ENCODE measurements at places on chromosomes 7 and 10. TPM values are rescaled to one million over a fixed set of nuclear protein-coding genes. Genes with fewer than 3 reads are reported as not detected.

ZNF727 gene
- 4.3 TPM for total RNA-seq

SMURF1 gene
- 15.8 TPM for total RNA-seq

GRCh38 chr10:74991435-74991834, 120.0 kb upstream of the SAMD8 start:
- H3K36me3 ChIP-seq = peaks cover 31% of the 10 kb centered on the region
- H3K4me3 ChIP-seq = no peak overlapping the region
- peaks cover 28% of the 10 kb centered on the region for H3K4me1 ChIP-seq
- no peak overlapping the region for H3K27ac ChIP-seq

- H3K4me3 ChIP-seq = no peak overlapping the region
- no peaks in the 10 kb centered on the region for H3K4me1 ChIP-seq
- no peak for DNase-seq
- no peak overlapping the region for H3K27ac ChIP-seq
- H3K27me3 ChIP-seq = no peaks in the 10 kb centered on the region
These were observed 18.2 kb downstream of the MRPL32 start for GRCh38 chr7:42950417-42950816.

FAM131B gene
- total RNA-seq = 15.7 TPM

GRCh38 chr10:93954726-93955363, 38.9 kb upstream of the PLCE1 start:
- no peak overlapping the region for H3K4me3 ChIP-seq
- no peaks in the 10 kb centered on the region for H3K27me3 ChIP-seq
- no peaks in the 10 kb centered on the region for H3K36me3 ChIP-seq
- no peaks in the 10 kb centered on the region for H3K4me1 ChIP-seq
- no peak for DNase-seq

DNA sequence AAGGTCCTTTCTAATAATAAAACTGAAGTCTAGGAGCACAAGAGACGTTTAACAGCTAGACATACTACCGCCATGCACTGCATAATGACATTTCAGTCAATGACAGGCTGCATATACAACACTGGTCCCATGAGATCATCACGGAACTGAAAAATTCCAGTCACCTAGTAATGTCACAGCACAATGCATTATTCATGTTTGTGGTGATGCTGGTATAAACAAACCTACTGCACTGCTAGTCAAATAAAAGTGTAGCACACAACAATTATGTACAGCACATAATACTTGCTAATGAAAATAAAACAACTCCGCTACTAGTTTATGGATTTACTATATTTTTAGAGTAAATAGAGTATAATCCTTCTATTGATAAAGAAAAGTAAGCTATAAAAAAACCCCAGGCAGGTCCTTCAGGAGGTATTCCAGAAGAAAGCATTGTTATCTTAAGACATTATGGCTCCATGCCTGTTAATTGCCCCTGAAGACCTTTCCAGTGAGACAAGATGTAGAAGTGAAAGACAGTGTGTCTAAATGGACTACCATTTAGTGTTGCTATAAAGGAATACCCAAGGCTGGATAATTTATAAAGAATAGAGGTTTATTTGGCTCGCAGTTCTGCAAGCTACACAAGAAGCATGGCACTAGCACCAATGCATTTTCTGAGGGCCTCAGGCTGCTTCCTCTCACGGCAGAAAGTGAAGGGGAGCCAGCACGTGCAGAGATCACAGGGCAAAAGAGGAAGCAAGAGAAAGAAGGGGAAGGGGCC, 47.1 kb downstream of the HIBADH start:
- H3K27ac ChIP-seq = no peak overlapping the region
- H3K4me3 ChIP-seq = no peak overlapping the region
- no peaks in the 10 kb centered on the region for H3K4me1 ChIP-seq
- no peaks in the 10 kb centered on the region for H3K27me3 ChIP-seq
- DNase-seq = no peak

DNA sequence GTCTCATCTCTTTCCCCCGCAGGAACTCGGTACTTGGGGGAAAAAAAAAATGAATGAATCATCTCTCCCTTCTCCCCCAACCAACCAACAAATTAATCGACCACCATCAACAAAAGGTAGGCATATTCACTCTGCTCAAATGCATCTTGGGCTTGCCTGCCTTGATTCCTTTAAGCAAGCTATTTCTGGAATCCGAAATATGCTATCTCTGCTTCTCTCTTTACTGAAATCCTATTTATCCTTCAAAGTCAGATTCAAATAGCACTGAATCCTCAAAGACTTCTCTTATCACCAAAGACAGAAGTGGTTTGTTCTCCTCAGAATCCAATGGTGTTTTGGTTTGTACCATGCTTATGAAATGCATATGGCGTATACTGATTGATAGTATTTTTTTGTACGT, 49.6 kb upstream of the TPK1 start:
- no peak overlapping the region for H3K4me3 ChIP-seq
- no peaks in the 10 kb centered on the region for H3K36me3 ChIP-seq
- no peaks in the 10 kb centered on the region for H3K27me3 ChIP-seq
- H3K27ac ChIP-seq = no peak overlapping the region
- DNase-seq = no peak

- H3K4me1 ChIP-seq = peaks cover 11% of the 10 kb centered on the region
- no peaks in the 10 kb centered on the region for H3K36me3 ChIP-seq
- no peaks in the 10 kb centered on the region for H3K27me3 ChIP-seq
- H3K4me3 ChIP-seq = no peak overlapping the region
- H3K27ac ChIP-seq = no peak overlapping the region
These were observed 146.6 kb downstream of the RAPGEF5 start for GRCh38 chr7:22210355-22210754.

GRCh38 chr10:4776234-4776638, 49.8 kb upstream of the AKR1E2 start:
- no peak overlapping the region for H3K4me3 ChIP-seq
- H3K36me3 ChIP-seq = no peaks in the 10 kb centered on the region
- no peaks in the 10 kb centered on the region for H3K27me3 ChIP-seq
- H3K4me1 ChIP-seq = no peaks in the 10 kb centered on the region
- H3K27ac ChIP-seq = no peak overlapping the region

Measured in sigmoid colon (tissue), 7 donors.